Liver (tissue), 10 donors: ENCODE measurements at places on chromosomes 7 and 10.

- no peak overlapping the region for H3K4me3 ChIP-seq
- no peaks in the 10 kb centered on the region for H3K4me1 ChIP-seq
- no peak overlapping the region for H3K27ac ChIP-seq
- no peaks in the 10 kb centered on the region for H3K27me3 ChIP-seq
- no peak for DNase-seq
Observed at GRCh38 chr10:83555264-83555663, 584.0 kb upstream of the GHITM start.

DNA sequence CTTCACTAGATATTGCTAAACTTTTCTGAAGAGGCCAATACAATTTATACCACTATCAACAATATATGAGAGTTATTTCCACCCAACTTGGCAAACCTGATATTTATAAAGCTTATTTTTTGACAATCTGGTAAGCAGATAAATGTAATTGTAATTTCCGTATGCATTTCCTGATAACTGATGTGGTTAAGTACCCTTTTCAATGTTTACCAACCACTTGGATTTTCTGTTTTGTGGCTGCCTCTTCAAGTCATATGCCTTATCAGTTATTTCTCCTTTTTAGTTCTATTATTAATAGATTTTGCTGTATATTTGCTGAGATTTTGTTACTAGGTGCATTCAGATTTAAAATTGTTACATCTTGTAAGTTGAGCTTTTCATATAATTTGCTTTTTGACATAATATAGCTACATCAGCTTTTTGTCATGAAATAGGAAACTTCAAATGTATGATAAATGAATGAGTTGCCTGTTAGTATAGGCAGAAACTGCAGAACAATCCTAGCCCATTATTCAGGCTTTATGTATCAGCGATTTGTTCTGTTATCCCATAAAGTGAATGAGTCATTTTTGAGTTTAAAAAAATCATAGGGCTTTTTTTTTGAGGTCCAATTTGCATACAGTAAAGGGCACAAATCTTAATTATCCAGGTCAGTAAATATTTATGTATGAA is 11.5 kb downstream of the SGPL1 start:
- H3K36me3 ChIP-seq = peaks cover 4% of the 10 kb centered on the region
- no peak overlapping the region for H3K4me3 ChIP-seq
- H3K4me1 ChIP-seq = no peaks in the 10 kb centered on the region
- no peak for DNase-seq
- no peak overlapping the region for H3K27ac ChIP-seq

DNA sequence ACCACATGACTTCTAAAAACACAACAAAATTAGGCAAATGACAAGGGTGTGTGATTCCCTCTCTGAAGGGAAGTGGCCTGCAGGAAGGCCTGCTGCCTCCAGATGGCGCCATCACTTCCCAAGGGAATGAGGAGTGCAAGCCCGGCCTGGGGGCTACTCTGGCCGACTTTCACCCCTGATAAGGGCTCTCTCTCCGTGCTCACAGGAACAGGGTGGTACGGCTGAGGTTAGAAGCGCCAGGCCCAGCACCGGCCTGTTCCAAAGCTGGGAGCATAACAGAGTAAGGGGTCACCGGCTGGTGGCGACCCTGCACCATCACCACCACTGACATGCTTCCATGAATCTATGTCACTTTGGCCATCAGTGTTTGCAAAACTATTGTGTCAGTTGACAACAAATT is 13.1 kb downstream of the RBP3 start:
- no peaks in the 10 kb centered on the region for H3K36me3 ChIP-seq
- H3K4me3 ChIP-seq = no peak overlapping the region
- no peaks in the 10 kb centered on the region for H3K27me3 ChIP-seq
- no peak overlapping the region for H3K27ac ChIP-seq
- DNase-seq = peak; percentile 58

- no peak for DNase-seq
- no peak overlapping the region for H3K27ac ChIP-seq
- no peak overlapping the region for H3K4me3 ChIP-seq
- H3K4me1 ChIP-seq = no peaks in the 10 kb centered on the region
Observed at GRCh38 chr10:19954601-19955000, 138.4 kb downstream of the PLXDC2 start.

GRCh38 chr10:100081075-100082001 is at the start of gene CPN1:
TSS of gene CPN1 (minus strand) at chr10:100081869. CDS start at chr10:100081625, 244 bp downstream.
- peak within 1 kb of the TSS; percentile 83 for H3K27ac ChIP-seq
- no peaks in the 10 kb centered on the region for H3K27me3 ChIP-seq
- peak within 1 kb of the TSS; percentile 66 for H3K4me3 ChIP-seq
- peaks cover 7% of the 10 kb centered on the region for H3K4me1 ChIP-seq

DNA sequence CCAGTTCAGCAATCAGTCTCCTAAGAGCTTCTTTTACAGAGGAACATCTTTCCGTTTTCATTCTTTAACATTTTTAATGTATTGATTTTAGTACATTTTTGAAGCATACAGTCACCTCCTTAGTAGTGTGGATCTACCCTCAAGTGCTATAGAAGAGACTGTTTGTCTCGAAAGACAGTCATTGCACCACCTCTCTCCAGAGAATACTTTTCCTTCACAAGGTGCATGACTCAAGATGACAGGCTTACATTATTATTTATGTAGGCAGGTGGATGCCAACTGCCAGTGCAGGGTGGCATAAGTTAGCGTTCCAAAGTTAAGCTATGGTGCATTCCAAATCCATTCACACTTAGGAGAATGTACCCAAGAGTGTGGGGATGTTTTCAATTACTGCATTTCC is 71.8 kb downstream of the ZEB1 start:
- no peaks in the 10 kb centered on the region for H3K27me3 ChIP-seq
- no peak for DNase-seq
- no peak overlapping the region for H3K27ac ChIP-seq
- no peaks in the 10 kb centered on the region for H3K36me3 ChIP-seq
- H3K4me1 ChIP-seq = no peaks in the 10 kb centered on the region

- H3K27me3 ChIP-seq = no peaks in the 10 kb centered on the region
- no peaks in the 10 kb centered on the region for H3K4me1 ChIP-seq
- DNase-seq = no peak
- H3K4me3 ChIP-seq = no peak overlapping the region
- H3K27ac ChIP-seq = no peak overlapping the region
- no peaks in the 10 kb centered on the region for H3K36me3 ChIP-seq
Observed at GRCh38 chr7:116753130-116753529, 81.1 kb downstream of the MET start.

- peak; percentile 55 for DNase-seq
- H3K4me3 ChIP-seq = peak overlapping the region; percentile 95
- H3K4me1 ChIP-seq = peaks cover 10% of the 10 kb centered on the region
- H3K27me3 ChIP-seq = no peaks in the 10 kb centered on the region
- peak overlapping the region; percentile 70 for H3K27ac ChIP-seq
- H3K36me3 ChIP-seq = no peaks in the 10 kb centered on the region
Observed at GRCh38 chr7:92834507-92835260, 1.7 kb downstream of the CDK6 start.

GRCh38 chr7:9891056-9891455 is 1082.6 kb upstream of the PHF14 start:
- no peak overlapping the region for H3K4me3 ChIP-seq
- DNase-seq = no peak
- H3K27ac ChIP-seq = no peak overlapping the region
- no peaks in the 10 kb centered on the region for H3K36me3 ChIP-seq

GRCh38 chr10:5344746-5345145 is 20.0 kb upstream of the UCN3 start:
- no peak for DNase-seq
- no peaks in the 10 kb centered on the region for H3K36me3 ChIP-seq
- H3K27me3 ChIP-seq = no peaks in the 10 kb centered on the region

DNA sequence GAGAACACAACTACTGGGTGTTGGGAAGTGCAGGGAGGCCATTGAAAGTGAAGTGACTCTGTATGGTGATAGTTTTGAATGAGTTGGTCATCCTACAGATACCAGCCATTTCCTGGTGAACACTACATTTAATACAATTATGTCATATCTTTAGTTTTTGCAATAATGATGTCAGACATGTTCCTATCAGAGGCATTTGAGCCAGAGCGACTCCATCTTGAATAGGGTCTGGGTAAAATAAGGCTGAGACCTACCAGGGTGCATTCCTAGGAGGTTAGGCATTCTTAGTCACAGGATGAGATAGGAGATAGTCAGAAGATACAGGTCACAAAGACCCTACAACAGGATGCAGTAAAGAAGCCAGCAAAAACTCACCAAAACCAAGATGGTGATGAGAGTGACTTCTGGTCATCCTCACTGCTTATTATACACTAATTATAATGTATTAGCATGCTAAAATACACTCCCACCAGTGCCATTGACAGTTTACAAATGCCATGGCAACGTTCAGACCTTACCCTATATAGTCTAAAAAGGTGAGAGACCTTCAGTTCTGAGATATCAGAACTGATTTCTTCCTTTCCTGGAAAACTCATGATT is 28.2 kb downstream of the ADK start:
- no peaks in the 10 kb centered on the region for H3K36me3 ChIP-seq
- no peak overlapping the region for H3K27ac ChIP-seq
- H3K4me1 ChIP-seq = peaks cover 23% of the 10 kb centered on the region
- H3K4me3 ChIP-seq = no peak overlapping the region
- no peak for DNase-seq
